ENCODE measurements at places on chromosomes 7 and 10.

- peak; percentile 62 for DNase-seq
Observed at GRCh38 chr10:57468894-57469432, 798.7 kb downstream of the IPMK start.

DNA sequence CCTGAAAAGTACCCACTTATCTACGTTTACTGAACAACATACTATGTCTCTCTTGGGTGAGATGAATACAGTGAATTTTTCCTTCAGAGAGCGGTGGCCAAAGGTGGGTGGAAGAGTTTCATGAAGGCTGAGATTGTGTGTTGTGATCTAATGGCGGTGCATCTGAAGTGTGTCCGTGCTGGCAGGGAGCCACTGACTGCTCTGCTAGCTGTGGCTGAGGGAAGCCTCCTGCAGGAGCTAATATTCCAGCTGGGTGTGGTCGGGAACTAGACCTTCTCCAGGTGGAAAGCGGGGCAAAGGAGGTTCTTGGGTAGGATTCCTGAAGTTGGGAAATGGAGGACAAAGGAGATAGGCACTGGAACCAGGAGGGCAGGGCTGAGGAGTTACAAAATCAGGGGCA lies 69.2 kb upstream of the GRB10 start:
- DNase-seq: no peak

DNA sequence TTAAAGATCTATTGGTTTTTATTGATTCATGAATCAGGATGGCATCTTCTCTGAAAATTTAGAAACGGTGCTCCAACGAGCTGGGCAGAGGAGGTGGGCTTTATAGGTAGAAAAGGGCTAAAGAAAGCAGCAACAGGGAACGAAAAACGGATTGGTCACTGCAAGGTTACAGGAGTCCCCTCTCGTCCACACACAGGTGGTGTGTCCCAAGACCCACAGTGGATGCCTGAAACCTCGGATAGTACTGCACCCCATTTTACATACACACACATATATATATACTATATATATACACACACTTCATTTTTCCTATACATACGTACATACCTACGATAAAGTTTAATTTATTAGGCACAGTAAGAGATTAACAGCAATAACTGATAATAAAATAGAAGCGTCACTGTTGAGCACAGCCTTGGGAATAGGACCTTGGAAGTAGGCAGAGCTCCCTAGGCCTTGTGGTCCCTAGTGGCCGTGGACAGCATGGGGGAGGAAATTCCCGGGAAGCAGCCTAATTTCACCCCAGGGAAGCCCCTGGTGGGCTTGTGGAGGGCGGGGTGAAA lies 737 bp upstream of the NUB1 start:
- DNase-seq: peak; percentile 2

GRCh38 chr10:32489901-32490300 lies 44.0 kb downstream of the CCDC7 start:
- no peak for DNase-seq

GRCh38 chr7:27581906-27582305 lies 80.8 kb downstream of the HIBADH start:
- no peak for DNase-seq

- no peak for DNase-seq
Observed at GRCh38 chr7:105808703-105809590, 67.5 kb downstream of the ATXN7L1 start.

DNA sequence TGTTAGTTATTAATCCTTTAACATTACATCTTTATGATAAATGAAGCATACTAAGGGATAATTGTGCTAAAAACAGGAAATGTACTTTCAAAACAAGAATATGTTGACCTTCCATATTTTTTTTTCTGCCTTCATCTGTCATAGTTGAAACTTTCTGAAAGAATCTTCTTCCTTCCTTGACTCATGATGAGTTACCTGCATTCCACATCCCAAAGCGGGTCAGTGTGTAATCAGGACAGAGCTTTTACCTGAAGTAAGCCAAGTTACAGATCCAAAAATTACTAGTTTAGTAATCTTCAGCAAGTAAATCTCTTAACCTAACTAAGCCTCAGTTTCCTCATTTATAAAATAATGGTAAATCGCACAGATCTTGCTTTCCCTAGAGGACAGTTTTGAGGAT lies 13.4 kb upstream of the ARL4A start:
- DNase-seq: no peak

GRCh38 chr7:36054637-36055036 lies 98.4 kb upstream of the EEPD1 start:
- no peak for DNase-seq
